ENCODE measurements at places on chromosomes 7 and 10. TPM values are rescaled to one million over a fixed set of nuclear protein-coding genes. Genes with fewer than 3 reads are reported as not detected.

GRCh38 chr10:77689339-77689738, 51.7 kb upstream of the KCNMA1 start:
- H3K27me3 ChIP-seq = no peaks in the 10 kb centered on the region
- no peaks in the 10 kb centered on the region for H3K36me3 ChIP-seq
- H3K4me1 ChIP-seq = no peaks in the 10 kb centered on the region
- no peak overlapping the region for H3K4me3 ChIP-seq
- DNase-seq = no peak

GRCh38 chr7:34128762-34129161, 223.4 kb downstream of the BMPER start:
- no peak overlapping the region for H3K27ac ChIP-seq
- H3K36me3 ChIP-seq = no peaks in the 10 kb centered on the region
- H3K4me3 ChIP-seq = no peak overlapping the region
- H3K4me1 ChIP-seq = no peaks in the 10 kb centered on the region

DNA sequence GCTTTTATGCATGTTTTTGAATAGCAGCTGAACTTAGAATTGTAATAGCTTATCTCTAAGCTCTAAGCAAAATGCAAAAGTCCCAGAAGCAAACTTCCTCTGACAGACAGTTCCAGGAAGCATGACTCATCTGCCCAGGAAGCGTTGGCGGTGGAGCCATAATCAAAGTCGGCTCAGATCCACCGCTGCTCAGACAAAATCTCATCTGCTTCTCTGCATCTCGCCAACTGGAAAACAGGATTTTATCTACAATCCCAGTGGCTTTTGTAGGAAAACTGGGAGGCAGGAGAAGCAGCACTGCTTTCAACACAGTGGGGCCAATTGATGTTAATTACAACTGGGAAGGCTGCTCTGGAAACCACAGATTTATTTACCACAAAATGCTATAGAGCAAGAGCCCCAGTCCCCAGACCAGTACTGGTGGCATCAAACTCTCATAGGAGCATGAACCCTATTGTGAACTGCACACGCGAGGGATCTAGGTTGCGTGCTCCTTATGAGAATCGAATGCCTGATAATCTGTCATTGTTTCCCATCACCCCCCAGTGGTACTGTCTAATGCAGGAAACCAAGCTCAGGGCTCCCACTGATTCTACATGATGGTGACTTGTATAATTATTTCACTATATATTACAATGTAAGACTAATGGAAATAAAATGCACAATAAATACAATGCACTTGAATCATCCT, 99.9 kb downstream of the CUBN start:
- no peak overlapping the region for H3K4me3 ChIP-seq
- no peaks in the 10 kb centered on the region for H3K36me3 ChIP-seq
- H3K4me1 ChIP-seq = peaks cover 49% of the 10 kb centered on the region

TMEM184A gene
- total RNA-seq = 0.47 TPM

CTAGE8 gene
- 0.52 TPM for total RNA-seq

- H3K27me3 ChIP-seq = no peaks in the 10 kb centered on the region
- H3K4me1 ChIP-seq = no peaks in the 10 kb centered on the region
- DNase-seq = no peak
- H3K4me3 ChIP-seq = no peak overlapping the region
Measured at GRCh38 chr7:133704453-133704852, 422.7 kb upstream of the LRGUK start.

- no peaks in the 10 kb centered on the region for H3K36me3 ChIP-seq
- no peak overlapping the region for H3K4me3 ChIP-seq
- H3K27ac ChIP-seq = peak overlapping the region; percentile 24
- no peak for DNase-seq
- H3K4me1 ChIP-seq = peaks cover 5% of the 10 kb centered on the region
Measured at GRCh38 chr10:24251547-24251946, 42.6 kb downstream of the KIAA1217 start.

INA gene
- 0.94 TPM for total RNA-seq

- DNase-seq = no peak
- H3K4me3 ChIP-seq = no peak overlapping the region
- no peaks in the 10 kb centered on the region for H3K4me1 ChIP-seq
- H3K27me3 ChIP-seq = no peaks in the 10 kb centered on the region
Measured at GRCh38 chr7:18902892-18903291, 214.5 kb downstream of the TWIST1 start.

DNA sequence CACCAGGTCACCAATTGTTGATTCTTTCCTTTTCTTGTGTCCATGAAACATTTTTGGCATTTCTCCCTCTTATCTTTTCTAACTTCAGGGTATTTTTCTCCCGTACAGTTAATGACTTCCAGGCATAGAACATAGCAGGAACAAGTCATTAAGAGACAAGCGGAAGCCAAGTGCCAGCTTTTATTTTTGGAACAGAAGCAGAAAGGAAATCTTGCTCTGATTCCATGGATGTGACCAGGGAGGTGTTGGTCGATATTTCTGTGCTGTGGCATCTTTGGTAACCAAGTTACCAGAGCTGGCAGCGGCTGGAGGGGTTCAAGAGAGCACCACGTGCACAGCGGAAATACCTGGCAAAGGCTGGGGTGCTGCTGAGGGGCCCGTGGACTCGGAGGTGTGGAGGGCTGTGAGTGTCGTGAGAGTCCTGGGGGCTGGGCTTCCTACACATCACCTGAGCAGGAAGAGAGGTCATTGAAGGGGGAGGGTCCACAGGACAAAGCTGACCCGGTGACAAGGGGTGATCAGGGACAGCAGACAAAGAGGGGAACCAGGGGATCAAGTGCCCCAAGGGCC, 1.8 kb downstream of the LLCFC1 start:
- no peak overlapping the region for H3K4me3 ChIP-seq
- no peaks in the 10 kb centered on the region for H3K36me3 ChIP-seq
- H3K27ac ChIP-seq = no peak overlapping the region

NEUROG3 gene
- not detected for total RNA-seq

GRCh38 chr7:79787096-79787495, 333.6 kb upstream of the MAGI2 start:
- H3K27ac ChIP-seq = no peak overlapping the region
- no peak overlapping the region for H3K4me3 ChIP-seq
- no peaks in the 10 kb centered on the region for H3K36me3 ChIP-seq
- DNase-seq = no peak
- H3K4me1 ChIP-seq = no peaks in the 10 kb centered on the region
- H3K27me3 ChIP-seq = no peaks in the 10 kb centered on the region

TECTB gene
- total RNA-seq = 0.05 TPM

AGR3 gene
- total RNA-seq = not detected

DNA sequence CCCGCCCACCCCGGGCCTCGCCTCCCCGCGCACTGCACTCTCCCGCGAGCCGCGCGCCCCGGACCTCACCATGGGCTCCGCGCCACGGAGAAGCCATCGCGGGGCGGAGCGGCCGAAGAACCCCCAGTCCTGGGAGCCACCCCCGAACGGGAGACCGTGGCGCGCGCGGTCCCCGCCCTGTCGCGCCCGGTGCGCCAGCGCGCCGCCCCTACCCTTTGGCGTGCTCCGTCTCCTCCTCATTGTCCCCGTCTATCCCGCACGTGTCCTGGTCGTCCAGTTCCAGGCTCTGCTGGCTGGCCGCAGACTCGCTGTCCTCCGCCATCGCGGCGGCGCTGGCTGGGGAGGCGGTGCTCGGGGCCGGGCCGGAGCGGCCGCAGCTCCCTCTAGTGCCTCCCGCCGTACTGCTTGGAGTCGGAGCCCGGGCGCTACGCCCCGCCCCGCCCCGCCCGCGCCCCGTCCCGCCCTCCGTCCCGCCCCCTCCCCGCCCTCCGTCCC, at the start of gene NMT2:
NMT2 (minus strand) TSS at position 403 of the 495 bp plus-strand sequence; CDS start at position 322, 81 bp downstream.
- peak; percentile 82 for DNase-seq
- H3K27ac ChIP-seq = peak within 1 kb of the TSS; percentile 92
- peaks cover 42% of the 10 kb centered on the region for H3K4me1 ChIP-seq

- no peak overlapping the region for H3K4me3 ChIP-seq
Measured at GRCh38 chr10:131618587-131619267, 282.1 kb upstream of the PPP2R2D start.

- H3K27ac ChIP-seq = no peak overlapping the region
- no peak overlapping the region for H3K4me3 ChIP-seq
- no peak for DNase-seq
- no peaks in the 10 kb centered on the region for H3K36me3 ChIP-seq
Measured at GRCh38 chr7:134589491-134589941, 40.6 kb downstream of the AKR1B15 start.

GRCh38 chr10:112653215-112653614, 206.2 kb downstream of the VTI1A start:
- no peak overlapping the region for H3K27ac ChIP-seq
- H3K4me1 ChIP-seq = no peaks in the 10 kb centered on the region
- no peak overlapping the region for H3K4me3 ChIP-seq
- H3K27me3 ChIP-seq = no peaks in the 10 kb centered on the region
- no peak for DNase-seq

PCBD1 gene
- 22.0 TPM for total RNA-seq

- no peaks in the 10 kb centered on the region for H3K27me3 ChIP-seq
- no peak overlapping the region for H3K4me3 ChIP-seq
- no peaks in the 10 kb centered on the region for H3K36me3 ChIP-seq
- H3K4me1 ChIP-seq = no peaks in the 10 kb centered on the region
- H3K27ac ChIP-seq = no peak overlapping the region
- peak; percentile 76 for DNase-seq
Measured at GRCh38 chr10:96017191-96017687, 26.1 kb upstream of the CCNJ start.

- DNase-seq = no peak
- H3K4me3 ChIP-seq = no peak overlapping the region
- H3K27me3 ChIP-seq = no peaks in the 10 kb centered on the region
Measured at GRCh38 chr7:121563177-121563576, 167.1 kb upstream of the FAM3C start.

DNA sequence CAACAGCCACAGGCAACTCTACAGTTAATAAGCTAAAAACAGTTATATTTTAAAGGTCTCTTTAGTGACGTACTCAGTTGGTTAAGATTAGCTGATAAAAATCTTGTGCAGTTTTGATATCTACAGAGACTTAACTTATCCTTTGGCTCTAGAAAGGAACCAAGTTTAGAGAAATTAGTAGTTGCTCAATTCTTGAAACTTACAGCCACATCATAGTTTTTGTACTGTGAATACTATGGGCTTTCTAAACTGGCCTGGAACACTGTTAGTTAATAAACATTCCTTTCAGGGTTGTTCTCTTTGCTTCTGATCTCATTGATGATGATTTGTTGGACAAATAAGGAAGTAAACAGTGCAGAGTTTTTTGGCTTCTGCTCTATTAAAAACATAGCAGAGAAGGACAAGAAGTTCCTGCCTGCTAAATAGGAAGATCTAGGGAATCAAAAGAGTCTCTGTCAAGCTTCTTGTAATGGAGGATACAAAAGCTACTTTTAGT, 73.1 kb downstream of the MKLN1 start:
- no peak overlapping the region for H3K4me3 ChIP-seq
- H3K4me1 ChIP-seq = no peaks in the 10 kb centered on the region
- H3K27ac ChIP-seq = no peak overlapping the region
- no peaks in the 10 kb centered on the region for H3K27me3 ChIP-seq
- no peaks in the 10 kb centered on the region for H3K36me3 ChIP-seq

DNA sequence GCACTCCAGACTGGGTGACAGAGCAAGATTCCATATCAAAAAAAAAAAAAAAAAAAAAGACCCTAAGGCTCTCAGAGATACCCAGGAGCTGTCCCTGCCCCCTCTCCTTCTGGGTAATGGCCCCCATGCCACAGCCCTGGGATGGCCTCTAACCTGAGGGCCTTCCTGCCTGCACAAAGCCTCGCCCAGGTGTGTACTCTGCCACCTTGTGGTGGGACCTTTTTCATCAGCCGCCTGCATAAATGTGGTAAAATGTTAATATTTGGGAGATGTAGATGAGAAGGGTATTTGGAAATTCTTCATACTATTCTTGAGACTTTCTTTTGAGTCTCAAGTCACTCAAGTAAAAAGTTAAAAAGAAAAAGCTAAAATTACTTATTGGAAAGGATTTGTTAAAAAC, 46.3 kb upstream of the RNF216 start:
- peaks cover 6% of the 10 kb centered on the region for H3K4me1 ChIP-seq
- no peak for DNase-seq

GRCh38 chr10:99656199-99657064, 2.9 kb upstream of the ENTPD7 start:
- no peak for DNase-seq
- H3K4me1 ChIP-seq = peaks cover 9% of the 10 kb centered on the region
- H3K36me3 ChIP-seq = no peaks in the 10 kb centered on the region
- H3K4me3 ChIP-seq = no peak overlapping the region
- H3K27me3 ChIP-seq = peaks cover 4% of the 10 kb centered on the region
- H3K27ac ChIP-seq = peak overlapping the region; percentile 31

- no peaks in the 10 kb centered on the region for H3K27me3 ChIP-seq
- no peaks in the 10 kb centered on the region for H3K4me1 ChIP-seq
- H3K36me3 ChIP-seq = no peaks in the 10 kb centered on the region
- H3K27ac ChIP-seq = no peak overlapping the region
- H3K4me3 ChIP-seq = no peak overlapping the region
Measured at GRCh38 chr10:87589645-87590051, 70.0 kb upstream of the PAPSS2 start.

RPEL1 gene
- 0.05 TPM for total RNA-seq

DNA sequence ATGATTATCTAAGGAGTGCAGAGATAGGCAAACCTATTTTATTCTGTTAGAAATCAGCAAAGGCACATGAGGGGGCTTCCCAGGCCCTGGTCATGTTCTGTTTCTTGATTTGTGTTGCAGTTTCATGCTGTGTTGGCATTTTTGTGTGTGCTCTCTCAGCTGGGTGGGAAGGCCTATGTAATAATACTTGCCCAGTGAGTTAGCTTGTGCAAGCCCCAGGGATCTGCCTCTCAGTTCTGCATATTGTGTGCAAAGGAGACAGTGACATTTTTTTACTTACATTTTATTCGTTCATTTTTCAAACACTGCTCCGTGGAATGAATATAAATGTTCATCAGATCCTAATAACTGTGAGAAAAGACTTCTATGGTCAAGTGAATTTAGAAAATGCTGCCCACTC, 119.0 kb downstream of the VWC2 start:
- H3K36me3 ChIP-seq = no peaks in the 10 kb centered on the region
- H3K27ac ChIP-seq = no peak overlapping the region
- no peaks in the 10 kb centered on the region for H3K4me1 ChIP-seq
- no peak for DNase-seq
- no peak overlapping the region for H3K4me3 ChIP-seq

DNA sequence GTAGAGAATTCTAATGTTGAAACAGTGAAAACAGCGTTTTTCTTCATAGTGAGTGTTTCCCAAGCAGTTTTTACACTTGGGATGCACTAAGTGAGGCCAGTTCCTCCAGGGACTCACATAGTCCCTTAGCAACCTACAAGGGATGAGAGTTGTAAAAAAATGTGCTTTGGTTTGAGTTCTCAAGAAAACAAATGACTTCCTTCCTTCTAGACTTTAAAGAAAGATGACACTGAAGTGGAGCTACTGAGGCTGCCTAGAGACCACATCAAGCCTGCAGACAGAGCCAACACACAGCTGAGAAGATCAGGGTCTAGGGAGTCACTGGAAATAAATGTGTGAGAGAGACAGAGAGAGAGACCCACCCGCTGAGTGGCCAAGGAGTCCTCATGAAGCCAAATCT, 264.4 kb downstream of the TNS3 start:
- no peaks in the 10 kb centered on the region for H3K36me3 ChIP-seq
- H3K27me3 ChIP-seq = no peaks in the 10 kb centered on the region
- peaks cover 12% of the 10 kb centered on the region for H3K4me1 ChIP-seq
- no peak overlapping the region for H3K4me3 ChIP-seq
